Frontal cortex (tissue), 4 donors: ENCODE measurements at places on chromosomes 5 and 9. TPM values are rescaled to one million over a fixed set of nuclear protein-coding genes. Genes with fewer than 3 reads are reported as not detected.

The PCDHGA6 gene
- 9.0 TPM for total RNA-seq

The PCDHA12 gene
- 11.0 TPM for total RNA-seq

The GPR21 gene
- total RNA-seq = 28.9 TPM

The TAF11L5 gene
- not detected for total RNA-seq

The EQTN gene
- total RNA-seq = 1.6 TPM

The SVEP1 gene
- total RNA-seq = 8.6 TPM

The OSMR gene
- total RNA-seq = 0.82 TPM

The SPINK14 gene
- not detected for total RNA-seq

The PLK2 gene
- 1,139 TPM for total RNA-seq

The GARIN3 gene
- total RNA-seq = not detected

The CDH9 gene
- total RNA-seq = 31.4 TPM

The CCNJL gene
- 0.82 TPM for total RNA-seq

The PTGS1 gene
- 0.41 TPM for total RNA-seq

The INSYN2B gene
- total RNA-seq = 0.82 TPM

The SPINK5 gene
- total RNA-seq = not detected

The TMEM171 gene
- 0.41 TPM for total RNA-seq

The KLHL3 gene
- total RNA-seq = 13.0 TPM

DNA sequence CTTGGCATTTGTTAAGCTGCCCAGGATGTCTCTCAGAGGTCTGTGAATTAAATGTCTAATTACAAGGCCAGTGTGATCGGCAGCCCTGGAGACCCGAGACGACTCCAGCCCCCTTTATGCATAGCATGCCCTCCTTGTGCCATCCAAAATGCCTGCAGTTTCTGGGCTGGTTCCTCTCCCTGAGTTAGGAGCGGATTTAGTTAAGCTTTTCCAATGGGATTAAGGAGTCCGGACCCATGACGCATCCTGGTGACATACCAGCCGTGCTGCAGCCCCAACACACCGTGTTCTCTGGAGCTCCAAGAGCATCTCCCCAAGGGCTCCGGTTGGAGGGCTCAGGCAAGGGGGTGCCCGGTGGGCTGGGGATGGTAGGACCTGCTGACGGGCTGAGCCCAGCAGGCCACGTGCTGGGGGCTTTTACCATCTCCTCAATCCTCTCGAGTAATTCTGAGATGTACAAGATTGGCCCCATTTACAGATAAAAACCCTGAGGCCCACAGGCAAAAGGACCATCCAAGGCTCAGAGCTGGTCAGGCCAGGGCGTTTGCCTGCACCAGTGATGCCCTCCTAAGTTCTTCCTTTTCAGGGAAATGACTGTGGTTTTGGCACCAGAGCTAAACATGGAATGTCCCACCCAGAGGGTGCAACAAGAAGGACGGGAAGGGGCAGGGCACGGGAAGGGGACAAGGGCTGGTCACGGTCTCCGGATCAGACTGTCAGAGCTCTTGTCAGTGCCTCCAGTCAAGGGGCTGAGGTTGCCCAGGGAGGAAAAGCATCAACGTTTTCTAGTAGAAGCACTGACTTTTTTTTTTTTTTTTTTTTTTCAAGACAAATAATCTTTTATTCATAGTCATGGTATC, 82.6 kb upstream of the PHYKPL start:
- DNase-seq = no peak

GRCh38 chr5:179342577-179342976, 2.7 kb downstream of the ADAMTS2 start:
- DNase-seq = no peak

- DNase-seq = no peak
Measured at GRCh38 chr5:61307191-61307590, 24.9 kb upstream of the ZSWIM6 start.

- DNase-seq = no peak
Measured at GRCh38 chr5:43903129-43903528, 300.1 kb downstream of the NNT start.

DNA sequence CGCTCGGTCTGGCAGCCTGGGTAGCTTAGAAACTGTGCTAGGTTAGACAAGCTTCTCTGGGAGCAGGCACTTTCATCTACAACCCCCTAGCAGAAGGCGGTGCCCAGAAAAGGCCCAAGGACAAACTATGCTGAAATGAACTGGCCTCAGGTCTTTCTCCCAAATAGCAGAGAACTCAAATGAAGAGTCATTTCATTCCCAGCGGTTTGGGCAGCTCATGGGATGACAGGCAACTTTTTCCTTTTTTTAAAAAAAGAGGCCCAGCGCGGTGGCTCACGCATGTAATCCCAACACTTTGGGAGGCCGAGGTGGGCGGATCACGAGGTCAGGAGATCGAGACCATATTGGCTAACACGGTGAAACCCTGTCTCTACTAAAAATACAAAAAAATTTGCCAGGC, 2.5 kb downstream of the RAPGEF1 start:
- DNase-seq = no peak

DNA sequence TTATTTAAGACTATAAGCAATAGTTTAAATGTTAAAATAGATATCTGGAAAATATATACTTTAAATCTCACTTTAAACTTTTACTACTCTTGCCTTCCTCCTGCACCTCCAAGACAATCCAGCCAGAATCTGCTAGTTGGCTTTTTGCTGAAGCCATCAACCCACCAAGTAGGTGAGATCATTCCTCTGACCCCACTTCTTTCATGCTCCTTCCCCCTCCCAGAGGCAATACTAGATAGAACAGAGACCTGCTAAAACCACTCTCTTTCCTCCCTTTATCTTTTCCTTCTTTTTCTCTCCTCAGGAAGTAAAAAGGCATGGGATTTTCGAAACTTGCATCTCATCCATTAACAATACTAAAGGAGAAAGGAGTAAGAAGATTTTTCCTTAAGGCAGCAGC, 30.1 kb upstream of the CAMK4 start:
- DNase-seq = no peak

GRCh38 chr5:61816585-61817450, 484.8 kb downstream of the ZSWIM6 start:
- DNase-seq = no peak

- no peak for DNase-seq
Measured at GRCh38 chr5:132812781-132813598, at the start of gene SOWAHA. SOWAHA (plus strand) TSS chr5:132813302; CDS start chr5:132813622, 320 bp downstream.

GRCh38 chr5:159422361-159422760, 92.1 kb upstream of the IL12B start:
- DNase-seq = no peak

GRCh38 chr5:89421035-89421434, 538.1 kb upstream of the MEF2C start:
- no peak for DNase-seq

DNA sequence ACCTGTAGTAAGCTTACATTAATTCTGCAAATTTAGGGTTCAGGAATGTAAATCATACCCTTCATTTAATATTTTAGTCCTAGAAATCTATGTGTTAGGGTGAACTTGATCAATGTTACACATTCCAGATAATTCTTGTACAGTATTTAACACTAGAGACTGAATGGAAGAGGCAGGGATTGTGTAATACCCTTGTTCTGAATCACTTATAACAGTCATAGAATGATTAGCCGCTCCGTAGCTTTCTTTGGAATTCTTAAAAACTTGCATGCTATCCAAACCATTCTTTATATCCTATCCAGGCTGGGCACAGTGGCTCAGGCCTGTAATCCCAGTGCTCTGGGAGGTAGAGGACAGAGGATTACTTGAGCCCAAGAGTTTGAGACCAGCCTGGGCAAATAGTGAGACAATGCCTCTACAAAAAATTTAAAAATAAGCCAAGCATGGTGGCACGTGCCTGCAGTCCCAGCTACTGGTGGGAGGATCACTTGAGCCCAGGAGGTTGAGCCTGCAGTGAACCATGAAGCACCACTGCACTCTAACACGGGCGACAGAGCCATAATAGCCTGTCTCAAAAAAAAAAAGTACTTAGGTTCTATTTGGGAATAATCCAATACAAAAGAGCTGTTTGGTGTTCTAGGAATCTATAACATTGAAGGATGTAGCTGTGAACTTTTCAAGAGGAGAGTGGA, 8.3 kb downstream of the ZNF483 start:
- DNase-seq = no peak

GRCh38 chr5:127906562-127907204, 176.9 kb upstream of the SLC12A2 start:
- no peak for DNase-seq

GRCh38 chr9:119487118-119487827, 118.0 kb upstream of the BRINP1 start:
- DNase-seq = no peak

DNA sequence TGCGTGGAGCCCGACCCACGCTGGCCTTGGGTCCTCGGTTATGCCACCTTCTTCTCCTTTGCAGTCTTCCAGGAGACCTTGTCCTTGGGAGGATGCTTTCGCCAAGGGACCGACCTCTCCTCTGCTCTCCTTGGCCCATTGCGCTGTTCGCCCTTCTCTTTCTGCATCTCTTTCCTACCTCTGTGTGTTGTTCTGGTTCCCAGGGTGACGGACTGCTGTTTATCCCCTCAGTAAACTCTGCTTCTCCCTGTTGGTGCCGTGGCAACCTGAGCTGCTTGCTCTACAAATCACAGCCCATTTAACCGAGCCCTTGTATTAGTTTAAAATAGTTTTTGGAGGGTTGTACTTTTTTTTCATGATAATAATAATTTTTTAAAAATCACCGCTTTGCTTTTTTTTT, 97.9 kb downstream of the DAPK1 start:
- no peak for DNase-seq

DNA sequence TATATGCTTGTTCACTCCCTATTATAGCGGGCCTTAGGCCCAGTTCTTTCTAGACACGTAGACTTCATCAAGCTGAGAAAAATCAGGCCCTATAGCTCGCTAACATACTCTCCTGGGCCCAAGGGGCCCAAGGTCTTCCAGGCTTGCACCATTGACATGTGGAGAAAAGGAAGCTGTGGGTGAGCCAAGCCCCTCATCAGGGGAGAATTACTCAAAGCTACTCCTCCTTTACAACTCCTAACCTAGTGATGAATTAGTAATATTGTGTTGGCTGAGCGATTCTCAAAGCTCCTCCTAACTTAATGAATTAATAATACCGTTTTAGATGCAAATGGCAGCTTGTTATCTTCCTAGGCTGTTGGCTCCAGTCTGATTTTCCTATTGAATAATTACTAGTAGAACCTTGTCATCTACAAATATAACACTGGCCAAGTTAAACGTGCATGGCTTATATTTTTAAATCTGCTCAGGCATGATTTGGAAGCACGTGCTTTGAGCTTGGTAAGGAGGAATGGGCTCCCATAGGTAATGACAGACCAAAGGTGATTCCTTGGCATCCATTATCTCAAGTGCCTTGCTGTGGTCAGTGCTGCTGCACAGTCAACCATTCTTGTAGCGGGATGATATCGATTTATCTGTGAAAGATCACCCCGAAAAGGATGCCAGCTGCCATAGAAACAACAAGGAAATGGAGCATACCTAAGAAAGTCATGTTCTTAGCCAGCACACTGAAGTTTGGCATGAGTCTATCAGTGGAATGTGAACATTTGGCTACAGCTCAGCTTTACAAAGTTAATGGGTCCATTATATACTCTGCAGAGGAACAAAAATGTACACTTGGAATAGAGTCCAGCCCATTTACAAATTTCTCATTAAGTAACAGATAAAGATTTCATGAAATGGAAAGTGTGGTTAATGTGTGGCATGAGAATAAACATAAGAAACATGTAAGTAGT, 23.8 kb downstream of the LVRN start:
- no peak for DNase-seq

- DNase-seq = no peak
Measured at GRCh38 chr5:58261605-58262004, 198.3 kb downstream of the PLK2 start.

- no peak for DNase-seq
Measured at GRCh38 chr9:87599901-87600610, 102.4 kb downstream of the DAPK1 start.

- DNase-seq = no peak
Measured at GRCh38 chr5:68343421-68343826, 127.9 kb downstream of the PIK3R1 start.

- no peak for DNase-seq
Measured at GRCh38 chr5:111017731-111018130, 53.8 kb upstream of the TSLP start.

DNA sequence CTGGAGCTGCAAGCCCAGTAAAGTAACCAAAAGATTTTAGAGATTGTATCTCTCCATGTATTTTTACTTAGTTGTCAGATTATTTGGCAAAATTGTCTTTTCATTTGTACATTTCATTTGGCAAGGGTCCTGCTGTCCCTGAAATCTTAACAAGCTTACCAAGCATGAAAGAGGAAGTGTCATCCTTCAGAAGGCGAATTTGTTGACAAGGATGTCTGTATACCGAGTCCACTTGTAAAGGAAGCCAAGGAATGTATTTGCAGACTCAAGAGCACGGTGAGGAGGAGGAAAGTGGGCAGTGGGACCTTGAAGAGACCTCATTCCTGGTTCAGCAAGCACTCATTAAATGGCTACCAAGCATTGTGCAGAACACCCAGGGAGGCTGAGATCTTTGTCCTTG, 7.5 kb upstream of the OTULINL start:
- no peak for DNase-seq

DNA sequence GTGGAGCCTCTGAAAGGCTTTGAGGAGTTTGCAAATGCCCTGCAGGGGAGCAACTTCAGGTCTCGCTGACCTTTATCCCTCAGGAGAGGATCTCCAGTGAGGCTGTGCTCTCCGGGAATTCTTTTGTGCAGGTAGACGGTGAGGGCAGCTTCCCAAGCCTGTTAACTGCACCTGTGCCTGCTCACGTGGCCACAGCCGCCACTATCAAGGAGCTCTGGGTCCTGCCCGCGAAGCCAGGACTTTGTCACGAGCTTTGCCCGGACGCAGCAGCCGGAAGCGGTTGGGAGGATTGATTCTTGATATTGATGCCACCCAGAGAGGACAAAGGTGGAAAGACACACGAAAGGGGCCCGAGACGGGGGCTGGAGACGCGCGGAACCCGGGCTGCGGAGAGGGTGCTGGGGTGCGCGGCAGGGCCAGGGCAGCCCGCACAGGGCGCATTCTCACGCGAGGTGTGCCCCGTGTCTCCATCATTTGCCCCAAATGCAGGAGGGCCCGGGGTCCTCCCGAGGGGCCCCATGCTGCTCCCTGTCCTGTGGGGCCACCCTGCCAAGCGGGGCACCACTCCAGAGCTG, 18.2 kb downstream of the SLC9A3 start:
- DNase-seq = no peak

DNA sequence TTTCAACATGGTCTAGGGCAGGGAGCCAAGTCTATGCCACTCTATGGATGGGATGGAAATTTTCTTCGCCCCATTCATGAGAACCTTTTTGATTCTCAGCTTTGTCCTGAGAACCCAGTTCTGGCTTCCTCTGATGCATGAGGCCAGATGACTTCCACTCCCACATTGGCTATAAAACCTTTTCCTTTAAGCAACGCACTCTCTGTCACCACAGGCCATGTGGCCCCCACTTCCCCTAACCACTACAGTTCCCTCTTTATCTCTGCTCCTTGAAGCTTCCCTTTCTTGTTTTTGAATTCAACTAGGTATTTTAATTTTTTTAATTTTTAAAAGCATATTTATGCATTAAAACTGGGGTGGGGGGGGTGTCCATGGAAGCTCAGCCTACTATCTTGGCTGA, 401.3 kb downstream of the ENC1 start:
- DNase-seq = no peak
